Activated CD4-positive, CD25-positive, alpha-beta regulatory T cell treated with anti-CD3 and anti-CD28 coated beads, Interleukin-2, amount 50 U/mL, for 24 hours (primary cell): ENCODE measurements at places on chromosomes 11 and 22.
A peak's percentile ranks its signal among the peaks of the same experiment; 100 is the strongest.

- ATAC-seq = no peak
These were observed 8.7 kb downstream of the SELENOM start for GRCh38 chr22:31098632-31099110.

GRCh38 chr22:29762263-29762662 is 4.5 kb downstream of the ZMAT5 start:
- ATAC-seq = no peak

GRCh38 chr11:126410649-126411048 is 55.2 kb downstream of the ST3GAL4 start:
- ATAC-seq = no peak

DNA sequence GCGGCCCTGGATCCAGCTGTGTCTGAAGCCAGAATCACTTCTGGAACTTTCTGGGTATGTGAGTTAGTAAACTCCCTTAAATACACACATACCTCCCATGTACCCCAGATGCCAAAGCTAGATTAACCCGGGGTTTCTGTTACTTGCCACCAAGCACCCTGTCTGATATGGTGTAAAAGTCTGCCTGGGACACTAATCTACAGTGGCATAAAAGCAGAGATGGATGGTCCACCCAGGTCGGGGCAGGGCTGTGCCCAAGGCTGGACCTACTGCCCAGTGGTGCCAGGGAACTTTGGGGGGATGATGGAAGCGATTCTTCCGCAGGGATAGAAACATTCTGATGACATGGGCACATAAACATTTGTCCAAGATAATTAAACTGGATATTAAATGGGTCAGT is 12.7 kb downstream of the MRGPRF start:
- ATAC-seq = no peak

DNA sequence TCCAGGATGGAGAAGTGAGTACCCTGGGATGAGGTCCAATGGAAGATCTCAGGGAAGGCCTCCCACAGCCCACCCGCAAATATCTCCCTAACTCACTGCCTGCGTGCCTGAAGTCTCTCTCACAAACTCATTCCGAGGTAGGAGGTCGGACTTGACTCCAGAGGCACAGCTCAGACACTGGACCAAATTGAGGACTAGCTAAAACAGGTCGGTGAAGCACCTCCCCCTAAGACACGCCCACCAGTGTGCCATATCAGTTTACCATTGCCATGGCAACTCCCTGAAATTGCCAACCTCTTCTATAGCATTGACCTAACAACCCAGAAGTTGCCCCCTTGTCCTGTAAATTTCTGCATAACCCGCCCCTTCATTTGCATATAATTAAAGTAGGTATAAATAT is 17.5 kb downstream of the RPL3 start:
- ATAC-seq = no peak

- ATAC-seq = no peak
These were observed 4.4 kb downstream of the INS start for GRCh38 chr11:2156416-2157182.

DNA sequence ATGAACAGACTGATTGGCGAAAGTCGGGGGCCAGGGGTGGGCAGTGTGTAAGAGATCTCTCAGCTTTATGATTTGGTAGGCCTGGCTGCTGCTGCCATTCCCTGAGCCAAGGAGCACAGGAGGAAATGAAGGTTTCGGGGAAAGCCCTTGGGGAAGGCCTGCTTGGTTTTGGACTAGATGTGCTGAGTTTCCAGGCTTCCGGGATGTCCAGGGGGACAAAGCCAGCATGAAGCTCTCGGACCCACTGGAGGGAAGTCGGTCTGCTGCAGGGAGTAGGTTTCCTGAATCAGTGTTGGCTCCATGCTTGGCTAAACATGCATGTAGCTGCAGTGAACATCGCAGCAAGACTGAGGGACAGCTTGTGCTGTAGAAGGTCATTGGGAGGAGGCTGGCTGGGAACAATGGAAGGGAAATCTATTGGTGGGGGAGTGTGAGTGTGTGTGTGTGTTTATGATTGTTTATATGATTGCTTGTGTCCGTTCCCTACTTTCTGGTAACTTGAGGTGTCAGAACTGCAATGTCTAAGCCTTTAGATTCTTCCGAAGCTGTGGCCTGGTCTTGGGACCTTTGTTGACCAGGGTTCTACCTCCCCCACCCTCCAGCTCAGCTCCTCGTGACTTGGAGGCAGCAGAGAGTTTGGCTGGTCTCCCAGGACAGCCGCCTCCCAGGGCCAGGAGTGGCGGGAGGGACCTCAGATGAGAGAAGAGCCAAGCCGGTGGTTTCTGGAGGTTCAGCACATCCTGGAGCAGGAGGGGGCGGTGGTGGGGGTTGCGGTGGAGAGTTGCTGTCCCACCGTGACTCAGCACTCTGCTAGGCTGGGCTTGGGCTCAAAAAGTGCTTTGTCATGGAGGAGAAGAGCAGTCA is 4.0 kb upstream of the FTH1 start:
- peak; percentile 25 for ATAC-seq

DNA sequence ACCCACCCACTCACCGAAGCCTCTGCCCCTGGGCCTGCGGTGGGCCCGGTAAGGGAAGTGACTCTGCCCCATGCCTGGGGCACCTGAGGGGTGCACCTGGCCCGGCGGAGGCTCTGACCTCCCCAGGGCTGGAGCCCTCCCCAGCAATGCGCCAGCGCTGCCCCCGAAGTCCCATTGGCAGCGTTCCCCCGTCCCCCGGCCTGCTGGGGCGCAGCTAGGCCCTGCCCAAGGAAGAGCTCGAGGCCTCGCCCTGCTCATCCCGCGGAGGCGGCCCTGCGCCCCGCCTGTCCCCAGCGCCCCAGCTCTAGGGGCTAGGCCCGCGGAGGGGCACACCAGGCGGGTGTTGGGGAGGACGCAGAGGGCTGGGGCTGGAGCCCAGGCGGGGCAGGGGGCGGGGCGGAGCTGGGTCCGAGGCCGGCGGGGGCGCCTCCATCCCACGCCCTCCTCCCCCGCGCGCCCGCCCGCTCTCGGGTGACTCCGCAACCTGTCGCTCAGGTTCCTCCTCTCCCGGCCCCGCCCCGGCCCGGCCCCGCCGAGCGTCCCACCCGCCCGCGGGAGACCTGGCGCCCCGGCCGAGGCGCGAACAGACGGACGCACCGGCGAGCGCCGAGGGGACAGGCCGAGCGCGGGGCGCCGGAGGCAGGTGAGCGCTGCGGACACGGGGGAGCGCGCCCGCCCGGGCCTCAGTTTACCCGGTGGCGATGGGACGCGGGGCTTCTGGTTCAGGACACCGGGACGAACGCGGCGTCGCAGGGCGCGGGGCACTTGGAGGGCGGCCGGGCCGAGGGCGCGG is at the start of gene EPS8L2:
EPS8L2 (plus strand) TSS at position 586 of the 793 bp plus-strand sequence. CDS start 3,177 bp downstream, outside the sequence.
- peak; percentile 28 for ATAC-seq

- ATAC-seq = no peak
These were observed 38.6 kb downstream of the IGF2 start for GRCh38 chr11:2100361-2101170.

DNA sequence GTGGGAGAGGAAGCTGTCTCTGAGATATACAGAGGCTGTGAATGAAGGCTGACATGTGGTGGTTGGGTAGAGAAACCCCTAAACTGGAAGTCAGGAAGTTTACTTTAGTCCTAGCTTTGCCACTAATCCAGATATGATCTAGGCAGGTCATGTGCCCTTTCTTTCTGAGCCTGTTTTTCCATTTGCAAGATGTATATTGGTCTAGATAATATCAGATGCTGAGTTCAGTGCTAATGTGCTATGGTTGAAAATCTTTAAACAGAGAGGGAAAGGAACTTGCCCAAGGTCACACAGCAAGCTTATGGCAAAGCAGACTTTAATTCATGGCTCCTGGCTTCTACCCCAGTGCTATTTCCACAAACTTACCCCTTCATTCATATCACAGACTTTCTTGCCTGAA is 25.7 kb upstream of the TPBGL start:
- ATAC-seq = no peak

GRCh38 chr11:2473361-2474058 is 28.7 kb downstream of the KCNQ1 start:
- no peak for ATAC-seq

GRCh38 chr22:25120093-25120561 is 79.5 kb upstream of the CRYBB3 start:
- no peak for ATAC-seq

DNA sequence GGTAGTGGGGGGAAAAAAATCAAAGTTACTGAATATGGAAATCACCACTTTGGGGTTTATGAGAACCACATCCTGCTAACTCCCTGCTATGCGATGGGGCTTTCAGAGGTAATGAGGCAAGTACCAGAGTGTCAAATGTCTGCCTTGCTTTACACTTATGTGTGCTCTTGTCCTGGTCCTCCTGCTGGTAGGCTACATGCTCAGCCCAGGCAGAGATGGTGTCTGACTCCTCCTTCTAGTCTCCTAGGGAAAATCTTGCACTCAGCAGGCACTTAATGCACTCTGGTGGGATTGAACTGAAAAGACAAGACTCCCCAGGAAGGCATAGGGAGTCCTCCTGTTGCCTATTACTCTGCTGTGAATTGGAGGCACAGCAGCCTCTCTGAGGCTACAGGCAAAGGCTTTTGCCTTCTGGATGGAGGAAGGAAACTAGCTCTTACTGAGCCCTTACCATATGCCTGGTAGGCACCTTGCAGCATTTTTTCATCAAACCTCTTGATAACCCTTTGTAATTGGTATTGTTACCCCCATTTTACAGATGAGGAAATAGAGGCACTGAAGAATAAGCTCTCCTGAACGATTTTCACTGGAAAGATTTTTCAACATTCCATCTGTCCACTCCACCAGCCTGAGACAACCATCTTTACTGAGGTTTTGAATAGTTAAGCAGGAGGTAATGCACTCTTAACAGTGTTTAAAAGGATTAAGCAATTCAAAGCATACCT is 132.1 kb upstream of the PAX6 start:
- ATAC-seq = no peak

GRCh38 chr11:124583781-124584180 is 14.0 kb downstream of the OR8A1 start:
- ATAC-seq = no peak

DNA sequence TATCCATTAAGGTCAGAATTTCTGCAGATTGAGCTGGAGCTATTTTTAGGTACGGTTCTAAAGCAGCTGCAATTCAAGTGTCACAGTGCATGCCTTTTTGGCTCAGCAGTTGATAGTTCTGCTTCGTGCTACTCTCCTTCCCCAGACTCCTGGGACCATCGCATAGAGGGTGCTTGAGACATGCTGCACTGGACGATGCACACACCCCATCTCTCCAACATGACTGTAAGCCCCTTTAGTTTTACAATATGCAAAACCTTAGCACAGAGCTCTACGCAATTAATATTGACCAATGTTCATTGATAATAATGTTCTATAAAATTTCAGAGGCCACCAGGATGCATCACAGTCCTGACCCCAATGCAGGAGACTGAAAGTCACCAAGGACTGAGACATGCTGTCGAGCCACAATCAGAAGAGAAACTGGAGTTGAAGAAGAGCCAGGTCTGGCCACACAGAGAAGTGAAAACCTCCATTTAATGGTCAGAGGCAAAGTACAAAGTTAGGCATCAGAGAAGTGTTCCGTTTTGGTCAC is 120.9 kb upstream of the ZC3H12C start:
- no peak for ATAC-seq

- ATAC-seq = no peak
These were observed 79.4 kb downstream of the EXT2 start for GRCh38 chr11:44174842-44175241.
